Renal cortex interstitium (tissue), 15 donors: ENCODE measurements at places on chromosomes 2 and 18.

GRCh38 chr2:39735648-39736047, 43.4 kb downstream of the THUMPD2 start:
- DNase-seq: no peak

DNA sequence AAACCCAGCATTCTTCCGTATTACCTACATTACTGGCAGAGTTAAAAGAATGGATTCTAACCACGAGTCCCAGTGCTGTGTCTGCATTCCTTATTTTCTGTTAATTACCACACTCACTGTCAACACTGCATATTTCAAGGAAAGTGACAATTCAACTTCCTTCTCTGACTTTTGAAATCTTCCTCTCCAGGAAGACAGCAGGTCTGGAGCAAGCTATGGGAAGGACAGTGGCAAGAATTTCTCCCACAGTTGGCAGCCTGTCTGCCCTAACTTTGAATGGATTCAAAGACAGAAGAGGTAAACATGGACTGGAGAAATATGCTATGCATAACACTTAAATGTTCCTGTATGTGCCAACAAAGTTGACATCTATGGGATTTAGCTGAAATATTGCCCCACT, 700.5 kb upstream of the CHAC2 start:
- no peak for DNase-seq

DNA sequence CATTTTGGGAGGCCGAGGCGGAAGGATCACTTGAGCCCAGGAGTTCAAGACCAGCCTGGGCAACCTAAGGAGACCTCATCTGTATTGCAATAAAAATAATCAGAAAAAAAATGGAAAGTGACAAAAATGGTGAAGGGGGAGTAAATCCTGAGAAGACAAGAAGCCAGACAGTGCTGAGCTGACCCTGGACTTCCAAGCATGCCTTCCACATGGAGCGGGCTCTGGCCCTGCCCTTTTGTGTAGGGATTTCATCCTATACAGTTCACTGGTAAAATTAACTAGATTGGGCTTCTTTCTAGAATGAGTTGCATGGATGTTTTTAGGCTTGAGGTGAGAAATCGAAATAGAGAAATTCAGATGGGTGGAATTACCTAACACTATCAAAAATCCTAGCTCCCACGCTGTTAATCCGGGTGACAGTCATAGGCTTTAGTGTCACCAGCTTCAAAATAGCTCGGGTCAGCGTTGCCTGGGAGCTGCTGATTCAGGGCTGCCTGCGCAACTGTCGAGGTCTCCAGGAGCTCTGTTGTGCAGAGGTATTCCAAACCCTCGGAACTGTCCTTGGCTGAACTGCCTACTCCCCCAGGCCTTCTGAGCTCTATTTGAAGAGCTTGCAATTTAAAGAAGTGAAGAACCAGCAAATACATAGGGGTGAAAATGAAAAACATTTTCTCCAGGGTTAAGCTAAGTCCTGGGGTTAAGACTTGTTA, 21.5 kb upstream of the ZNF532 start:
- DNase-seq: no peak

GRCh38 chr18:48816554-48816953, 134.2 kb downstream of the SMAD7 start:
- DNase-seq: no peak

DNA sequence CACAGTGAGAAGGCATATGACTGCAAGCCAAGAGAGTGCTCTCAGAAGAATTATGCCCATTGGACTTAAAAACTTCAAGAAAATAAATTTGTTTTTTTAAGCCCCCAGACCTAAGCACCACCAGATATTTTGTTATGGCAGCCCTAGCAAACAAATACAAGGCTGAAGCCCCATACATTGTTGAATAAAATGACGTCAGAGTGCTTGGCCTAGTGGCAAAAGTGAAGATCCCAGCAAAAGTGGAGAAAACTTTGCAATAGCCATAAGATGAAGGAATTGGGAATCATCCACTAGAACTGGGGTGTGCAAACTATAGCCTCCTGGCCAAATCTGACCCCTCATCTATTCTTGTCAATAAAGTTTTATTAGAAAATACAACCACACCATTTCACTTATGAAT, 517.5 kb downstream of the IRS1 start:
- DNase-seq: no peak

- no peak for DNase-seq
Observed at GRCh38 chr2:130347220-130347925, 4.7 kb downstream of the IMP4 start.
